ENCODE measurements at places on chromosomes 1 and 21.

DNA sequence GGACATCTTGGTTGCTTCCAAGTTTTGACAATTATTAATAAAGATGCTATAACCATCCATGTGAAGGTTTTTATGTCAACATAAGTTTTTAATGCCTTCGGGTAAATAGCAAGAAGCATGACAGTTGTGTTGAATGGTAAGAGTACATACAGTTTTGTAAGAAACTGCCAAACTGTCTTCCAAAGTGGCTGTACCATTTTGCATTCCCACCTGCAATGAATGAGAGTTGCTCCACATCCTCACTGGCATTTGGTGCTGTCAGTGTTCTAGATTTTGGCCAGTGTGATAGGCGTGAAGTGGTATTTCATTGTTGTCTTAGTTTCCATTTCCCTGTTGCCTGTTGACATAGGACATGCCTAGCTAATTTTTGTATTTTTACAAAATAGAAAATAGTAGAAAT lies 45.4 kb downstream of the CD58 start:
- DNase-seq: no peak

DNA sequence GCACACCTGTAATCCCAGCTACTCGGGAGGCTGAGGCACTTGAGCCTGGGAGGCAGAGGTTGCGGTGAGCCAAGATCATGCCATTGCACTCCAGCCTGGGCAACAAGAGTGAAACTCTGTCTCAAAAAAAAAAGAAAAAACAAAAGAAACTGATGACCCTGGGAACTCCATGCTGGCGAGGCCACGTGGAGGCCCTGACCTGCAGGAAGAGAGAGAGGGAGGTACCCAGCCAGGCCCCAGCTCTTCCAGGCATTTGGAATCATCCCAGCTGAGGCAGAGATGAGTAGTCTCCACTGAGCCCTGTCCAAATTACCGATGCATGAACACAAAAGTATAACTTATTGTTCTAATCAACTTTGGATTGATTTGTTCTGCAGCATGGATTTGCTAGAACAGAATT lies 132.0 kb upstream of the ZBTB40 start:
- DNase-seq: no peak

GRCh38 chr1:53680868-53681267 lies 58.1 kb downstream of the GLIS1 start:
- DNase-seq: no peak

DNA sequence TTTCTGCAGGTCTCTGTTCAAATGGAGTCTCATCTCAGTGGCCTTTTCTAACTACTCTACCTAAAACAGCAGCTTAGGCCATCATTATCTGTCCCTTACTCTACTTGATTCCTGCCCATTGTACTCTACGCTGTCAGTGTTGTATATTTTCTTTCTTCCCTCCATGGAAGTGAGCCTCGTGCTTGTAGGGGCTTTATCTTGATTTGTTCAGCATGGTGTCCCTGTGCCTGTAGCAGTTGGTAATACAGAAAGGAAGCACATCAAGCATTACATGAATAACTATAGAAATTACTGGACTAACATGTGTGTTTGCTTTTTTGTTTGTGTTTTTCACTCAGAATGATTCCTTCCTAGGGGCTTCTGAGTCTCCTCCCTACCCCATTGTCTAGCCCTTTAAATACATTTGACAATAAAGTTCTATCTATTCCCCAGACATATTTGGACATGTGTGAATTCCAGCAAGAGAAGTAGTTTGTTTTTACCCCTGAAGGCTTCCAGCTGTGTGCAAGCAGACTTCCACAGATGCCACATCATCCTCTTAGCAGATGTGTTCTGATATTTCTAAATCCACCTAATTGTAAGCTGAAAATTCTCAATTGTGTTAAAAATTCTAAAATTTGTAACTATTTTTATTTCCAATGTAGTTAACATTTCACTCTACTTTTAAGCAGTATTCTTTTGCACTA lies 40.3 kb downstream of the PRMT2 start:
- no peak for DNase-seq

DNA sequence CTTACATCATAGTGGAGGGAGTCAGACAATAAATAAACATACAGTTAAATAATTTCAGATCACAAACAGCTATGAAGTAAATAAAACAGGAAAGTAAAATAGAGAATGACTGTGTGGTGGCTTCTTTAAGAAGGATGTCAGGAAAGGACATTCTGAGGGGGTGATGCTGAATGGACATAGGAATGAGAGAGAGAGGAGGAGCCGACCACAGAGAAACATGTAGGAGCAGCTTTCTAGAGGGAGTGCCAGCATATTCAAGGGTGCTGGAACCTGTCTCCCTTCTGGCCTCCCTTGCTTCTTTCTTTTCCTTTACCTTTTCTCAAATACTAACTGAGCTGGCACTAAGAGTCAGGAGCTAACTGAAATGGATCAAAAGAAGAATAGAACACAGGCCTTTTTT lies 20.5 kb upstream of the BCL10 start:
- DNase-seq: no peak

GRCh38 chr1:23875382-23875781 lies 7.3 kb upstream of the FUCA1 start:
- no peak for DNase-seq

GRCh38 chr1:156844102-156844501 lies 14.8 kb downstream of the INSRR start:
- DNase-seq: no peak

DNA sequence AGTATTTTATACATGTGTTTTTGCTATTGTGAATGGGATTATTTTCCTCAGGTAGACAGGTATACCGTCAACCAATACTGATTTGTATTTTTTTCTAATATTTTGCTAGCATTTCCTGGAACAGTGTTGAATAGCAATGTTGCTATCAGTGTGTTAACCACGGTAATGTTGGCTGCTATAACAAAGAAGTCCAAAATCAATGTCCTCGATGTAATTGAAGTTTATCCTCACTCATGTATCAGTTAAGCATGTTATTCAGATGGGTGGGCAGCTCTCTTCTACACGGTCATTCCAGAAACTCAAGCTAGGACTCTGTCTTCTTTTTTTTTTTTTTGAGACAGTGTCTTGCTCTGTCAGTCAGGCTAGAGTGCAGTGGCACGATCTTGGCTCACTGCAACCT lies 24.3 kb downstream of the DOP1B start:
- DNase-seq: no peak

- no peak for DNase-seq
Measured at GRCh38 chr21:43669828-43670605, 10.7 kb downstream of the RRP1B start.

DNA sequence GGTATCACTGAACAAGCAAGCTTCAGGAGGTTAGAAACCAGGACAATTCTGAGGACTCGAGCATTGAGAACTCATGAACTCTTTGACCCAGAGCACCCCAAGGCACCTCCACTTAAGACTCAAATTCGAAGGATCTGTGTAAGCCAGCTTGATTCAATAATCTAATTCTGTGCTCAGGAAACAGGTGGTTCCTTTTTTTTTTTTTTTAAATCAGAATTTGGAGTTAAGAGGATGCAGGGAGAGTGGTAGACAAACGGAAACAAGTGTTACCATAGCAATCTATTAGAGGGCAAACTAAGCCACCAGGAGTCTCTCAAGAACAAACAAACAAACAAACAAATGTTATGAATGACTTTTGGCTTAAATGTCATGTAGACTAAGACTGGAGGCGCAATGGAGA lies 53.8 kb upstream of the DPH5 start:
- no peak for DNase-seq
